ENCODE measurements at places on chromosomes 7 and 10.

DNA sequence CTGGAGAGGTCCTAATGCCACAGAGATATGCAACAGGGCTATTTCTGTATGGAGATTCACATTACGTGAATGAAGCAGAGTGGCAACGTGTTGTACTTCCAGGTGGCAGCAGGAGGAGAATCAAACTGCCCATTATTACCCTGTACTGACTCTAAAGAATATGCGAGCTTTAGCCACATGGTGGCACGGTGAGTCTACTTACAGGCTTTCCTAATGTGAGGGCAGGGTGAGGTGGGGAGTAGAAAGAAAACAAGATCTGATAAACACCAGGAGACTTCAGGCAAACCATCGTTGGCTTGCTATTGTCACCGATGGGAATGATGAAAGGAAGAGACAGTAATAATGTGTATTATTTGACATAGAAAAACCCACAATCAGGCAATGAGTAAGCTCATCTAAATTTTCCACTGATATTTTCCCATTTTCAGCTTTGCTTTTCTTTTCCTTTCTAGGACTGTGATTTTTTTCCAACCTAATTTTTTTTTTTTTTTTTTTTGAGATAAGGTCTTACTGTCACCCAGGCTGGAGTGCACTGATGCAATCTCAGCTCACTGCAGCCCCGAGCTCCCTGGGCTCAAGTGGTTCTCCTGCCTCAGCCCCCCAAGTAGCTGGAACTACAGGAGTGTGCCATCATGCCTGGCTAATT lies 164.3 kb downstream of the BTAF1 start:
- peak; percentile 74 for DNase-seq

GRCh38 chr7:145903658-145904057 lies 212.9 kb upstream of the CNTNAP2 start:
- DNase-seq, result no peak

DNA sequence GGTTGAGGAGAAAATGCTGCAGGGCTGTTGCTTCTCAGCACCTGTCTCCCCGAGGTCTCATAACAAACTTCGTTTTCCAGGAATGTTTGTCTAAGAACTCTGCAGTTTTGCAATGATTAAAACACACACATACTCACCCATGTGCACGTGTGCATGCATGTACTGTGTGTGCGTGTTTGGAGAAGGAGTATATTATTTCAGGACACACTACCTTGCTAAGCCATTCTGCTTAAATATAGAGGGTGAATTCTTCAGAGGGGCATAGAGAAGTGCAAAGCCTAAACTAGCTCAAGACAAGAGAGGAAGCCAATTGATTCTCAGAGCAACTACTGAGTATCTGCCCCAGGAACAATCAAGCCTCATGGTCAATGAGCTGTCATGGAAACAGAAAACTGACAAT lies 298.4 kb upstream of the MGMT start:
- no peak for DNase-seq

DNA sequence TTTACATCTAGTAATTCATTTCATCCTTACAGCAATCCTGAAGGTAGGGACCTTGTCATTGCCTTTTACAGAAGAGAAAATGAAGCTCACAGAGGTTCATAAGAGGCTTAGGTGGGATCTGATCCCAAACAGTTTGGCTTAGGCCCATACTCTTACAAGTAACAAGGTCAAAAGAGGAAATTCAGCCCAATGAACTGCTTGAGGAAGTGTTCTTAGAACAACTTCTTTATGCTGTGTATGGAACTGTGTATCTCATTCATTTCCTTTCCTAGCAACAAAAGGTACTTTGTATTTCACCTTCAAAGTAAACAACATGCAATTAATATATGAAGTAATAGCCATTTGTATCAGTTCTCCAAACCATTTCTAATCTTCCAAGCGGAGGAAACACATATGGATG lies 79.3 kb downstream of the AVL9 start:
- no peak for DNase-seq

GRCh38 chr10:79046326-79046725 lies 22.4 kb upstream of the ZMIZ1 start:
- DNase-seq, result no peak

All from NCI-H345 (cell line).